ENCODE measurements at places on chromosomes 11 and 22. TPM values are rescaled to one million over a fixed set of nuclear protein-coding genes. Genes with fewer than 3 reads are reported as not detected.

- no peak for DNase-seq
- no peaks in the 10 kb centered on the region for H3K36me3 ChIP-seq
- H3K4me3 ChIP-seq, result no peak overlapping the region
- H3K27me3 ChIP-seq, result no peaks in the 10 kb centered on the region
- H3K4me1 ChIP-seq, result no peaks in the 10 kb centered on the region
- H3K27ac ChIP-seq, result no peak overlapping the region
Observed at GRCh38 chr11:75549370-75549958, 12.6 kb upstream of the SERPINH1 start.

- no peaks in the 10 kb centered on the region for H3K36me3 ChIP-seq
- H3K27me3 ChIP-seq, result no peaks in the 10 kb centered on the region
- peak within 1 kb of the TSS; percentile 25 for H3K27ac ChIP-seq
- DNase-seq, result peak; percentile 35
Observed at GRCh38 chr11:66856496-66857233, at the start of gene LRFN4. LRFN4 (plus strand) TSS chr11:66857064; CDS start chr11:66857745, 681 bp downstream.

- H3K4me3 ChIP-seq, result no peak overlapping the region
- no peaks in the 10 kb centered on the region for H3K27me3 ChIP-seq
- peaks cover 19% of the 10 kb centered on the region for H3K4me1 ChIP-seq
Observed at GRCh38 chr11:33063326-33063881, 24.0 kb downstream of the TCP11L1 start.

GRCh38 chr22:39249086-39249704 is 4.4 kb upstream of the PDGFB start:
- no peak overlapping the region for H3K27ac ChIP-seq
- peaks cover 22% of the 10 kb centered on the region for H3K27me3 ChIP-seq
- DNase-seq, result no peak
- H3K4me1 ChIP-seq, result peaks cover 47% of the 10 kb centered on the region
- peaks cover 6% of the 10 kb centered on the region for H3K36me3 ChIP-seq
- no peak overlapping the region for H3K4me3 ChIP-seq

- H3K27me3 ChIP-seq, result no peaks in the 10 kb centered on the region
- no peak overlapping the region for H3K4me3 ChIP-seq
- DNase-seq, result no peak
- H3K36me3 ChIP-seq, result peaks cover 33% of the 10 kb centered on the region
- peaks cover 69% of the 10 kb centered on the region for H3K4me1 ChIP-seq
Observed at GRCh38 chr11:13310443-13310842, 32.9 kb downstream of the BMAL1 start.

DNA sequence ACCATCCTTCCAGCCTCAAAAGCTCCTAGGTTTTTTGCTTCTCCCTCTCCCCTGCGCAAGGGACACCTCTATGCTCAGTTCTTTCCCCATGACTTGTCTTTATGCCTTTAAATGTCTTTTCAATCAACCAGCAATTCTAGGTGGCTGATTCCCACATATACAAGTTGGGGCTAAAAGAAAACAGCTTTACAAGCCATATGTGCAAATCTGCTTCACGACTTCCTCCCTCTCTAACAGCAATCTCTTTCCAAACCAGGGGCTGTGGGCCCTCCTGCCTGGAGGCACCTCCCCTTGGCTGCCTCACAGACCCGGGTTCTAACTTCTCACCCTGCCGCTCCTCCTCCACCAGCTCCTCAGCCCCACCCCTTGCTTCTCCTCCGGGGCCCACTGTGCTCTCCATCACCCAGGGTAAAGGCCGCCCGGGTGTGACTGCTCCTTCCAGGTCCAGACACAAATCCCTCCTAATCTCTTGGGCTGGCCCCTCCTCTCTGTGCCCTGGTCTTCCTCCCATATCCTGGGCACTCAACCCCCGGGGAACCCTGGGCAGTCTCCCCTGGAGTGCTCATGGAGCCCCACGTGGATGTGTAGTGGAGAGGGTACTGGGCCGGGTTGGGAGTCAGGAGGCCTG is 14.1 kb downstream of the TMPRSS13 start:
- no peaks in the 10 kb centered on the region for H3K4me1 ChIP-seq
- no peak overlapping the region for H3K4me3 ChIP-seq
- H3K36me3 ChIP-seq, result no peaks in the 10 kb centered on the region
- no peaks in the 10 kb centered on the region for H3K27me3 ChIP-seq
- H3K27ac ChIP-seq, result no peak overlapping the region
- DNase-seq, result no peak

DNA sequence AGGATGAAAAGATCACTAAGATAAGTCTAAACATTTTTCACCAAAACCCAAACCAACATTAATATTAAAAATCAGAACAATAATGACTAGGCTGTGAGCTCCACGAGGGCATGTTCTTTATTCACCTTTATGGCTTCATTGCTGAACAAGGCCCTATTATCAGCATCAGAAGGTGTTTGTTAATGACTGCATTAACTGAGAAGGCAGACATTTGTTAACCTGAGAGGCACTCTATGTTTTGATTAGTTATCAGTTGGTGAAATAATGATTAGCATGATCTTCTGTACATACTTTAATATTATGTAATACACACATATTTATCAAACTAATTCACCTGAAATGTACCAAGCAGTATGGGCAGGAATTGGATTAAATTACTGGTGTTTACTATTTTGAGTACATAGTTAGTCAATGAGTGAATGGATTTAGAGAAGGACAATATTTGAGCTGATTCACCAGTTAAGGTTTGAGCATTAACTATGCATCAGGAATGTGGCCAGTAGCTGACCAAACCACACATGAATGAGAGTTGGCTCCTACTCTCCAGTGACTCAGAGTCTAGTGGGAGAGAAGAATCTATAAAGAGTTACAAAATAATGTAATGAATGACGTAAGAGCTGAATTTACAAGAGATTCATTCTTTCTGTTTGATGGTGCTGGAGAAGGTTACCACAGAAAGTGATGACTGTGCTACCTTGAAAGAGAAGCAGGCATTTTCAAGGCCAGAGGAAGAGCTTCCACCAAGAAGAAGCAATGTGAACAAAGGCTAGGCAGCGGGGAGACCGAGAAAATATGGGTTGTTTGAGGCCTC is 6.7 kb downstream of the IL18 start:
- H3K36me3 ChIP-seq, result no peaks in the 10 kb centered on the region
- H3K4me1 ChIP-seq, result no peaks in the 10 kb centered on the region
- no peak overlapping the region for H3K4me3 ChIP-seq
- no peak overlapping the region for H3K27ac ChIP-seq
- H3K27me3 ChIP-seq, result no peaks in the 10 kb centered on the region

- DNase-seq, result no peak
- H3K4me1 ChIP-seq, result no peaks in the 10 kb centered on the region
- no peaks in the 10 kb centered on the region for H3K27me3 ChIP-seq
- H3K4me3 ChIP-seq, result no peak overlapping the region
Observed at GRCh38 chr11:115168686-115169085, 335.5 kb downstream of the CADM1 start.

- peaks cover 27% of the 10 kb centered on the region for H3K4me1 ChIP-seq
- no peak overlapping the region for H3K27ac ChIP-seq
- H3K27me3 ChIP-seq, result no peaks in the 10 kb centered on the region
- DNase-seq, result no peak
Observed at GRCh38 chr22:49659281-49659923, 168.3 kb downstream of the BRD1 start.

DNA sequence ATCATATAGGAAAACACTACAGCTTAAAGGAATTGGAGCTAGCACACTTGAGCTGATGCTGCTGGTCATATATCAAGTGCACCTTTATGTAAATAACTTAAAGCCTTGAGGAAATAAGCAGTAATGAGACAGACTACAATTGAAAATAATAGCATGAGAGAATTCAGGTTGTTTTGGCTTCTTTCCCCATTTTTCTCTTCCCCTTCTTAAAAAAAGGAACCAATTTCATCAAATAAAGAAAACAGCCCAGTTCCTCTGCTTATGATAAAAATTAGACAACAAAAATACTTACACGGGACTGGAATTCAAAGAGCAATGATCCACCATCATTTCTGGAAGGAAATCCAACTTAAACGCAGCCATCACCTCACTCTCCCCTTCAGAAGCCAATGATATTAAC is 50.2 kb upstream of the RAPSN start:
- H3K36me3 ChIP-seq, result peaks cover 48% of the 10 kb centered on the region
- no peak overlapping the region for H3K4me3 ChIP-seq

- no peaks in the 10 kb centered on the region for H3K4me1 ChIP-seq
- no peak for DNase-seq
- H3K27me3 ChIP-seq, result no peaks in the 10 kb centered on the region
- no peaks in the 10 kb centered on the region for H3K36me3 ChIP-seq
- no peak overlapping the region for H3K27ac ChIP-seq
Observed at GRCh38 chr11:36311926-36312595, 16.0 kb downstream of the PRR5L start.

- H3K36me3 ChIP-seq, result no peaks in the 10 kb centered on the region
- no peaks in the 10 kb centered on the region for H3K4me1 ChIP-seq
- H3K27ac ChIP-seq, result no peak overlapping the region
- no peaks in the 10 kb centered on the region for H3K27me3 ChIP-seq
- DNase-seq, result no peak
Observed at GRCh38 chr11:92533657-92534335, 309.2 kb downstream of the FAT3 start.

GRCh38 chr11:69301081-69301454 is 7.1 kb downstream of the MYEOV start:
- H3K4me1 ChIP-seq, result peaks cover 44% of the 10 kb centered on the region
- no peaks in the 10 kb centered on the region for H3K36me3 ChIP-seq
- no peak for DNase-seq
- no peak overlapping the region for H3K27ac ChIP-seq

GRCh38 chr11:614623-615503 is 887 bp downstream of the IRF7 start:
- H3K4me3 ChIP-seq, result peak overlapping the region; percentile 97

- no peak overlapping the region for H3K4me3 ChIP-seq
- no peaks in the 10 kb centered on the region for H3K36me3 ChIP-seq
- H3K27ac ChIP-seq, result no peak overlapping the region
- no peaks in the 10 kb centered on the region for H3K27me3 ChIP-seq
Observed at GRCh38 chr11:130522284-130522961, 74.0 kb downstream of the ADAMTS15 start.

DNA sequence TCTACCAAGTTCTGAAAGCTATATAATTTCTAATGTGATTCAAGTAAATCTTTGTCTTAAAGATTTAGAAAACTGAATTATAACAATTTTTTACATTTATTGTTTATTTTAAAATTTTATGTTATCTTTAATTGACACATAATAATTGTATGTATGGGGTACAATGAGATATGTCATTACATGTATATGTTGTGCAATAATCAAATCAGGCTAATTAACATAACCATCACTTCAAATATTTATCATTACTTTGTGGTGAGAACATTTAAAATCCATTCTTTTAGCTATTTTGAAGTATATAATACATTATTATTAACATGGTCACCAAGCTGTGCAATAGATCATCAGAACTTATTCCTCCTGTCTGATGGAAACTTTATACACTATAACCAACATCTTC is 181.1 kb downstream of the DDX10 start:
- no peak overlapping the region for H3K4me3 ChIP-seq
- peaks cover 15% of the 10 kb centered on the region for H3K36me3 ChIP-seq
- no peak overlapping the region for H3K27ac ChIP-seq
- no peak for DNase-seq
- H3K4me1 ChIP-seq, result no peaks in the 10 kb centered on the region
- H3K27me3 ChIP-seq, result no peaks in the 10 kb centered on the region

- no peaks in the 10 kb centered on the region for H3K27me3 ChIP-seq
- no peak overlapping the region for H3K27ac ChIP-seq
- H3K36me3 ChIP-seq, result no peaks in the 10 kb centered on the region
- no peak for DNase-seq
Observed at GRCh38 chr22:35808377-35808776, 90.7 kb downstream of the APOL5 start.

GRCh38 chr22:48235744-48236143 is 1473.3 kb downstream of the TBC1D22A start:
- no peaks in the 10 kb centered on the region for H3K36me3 ChIP-seq
- H3K27me3 ChIP-seq, result no peaks in the 10 kb centered on the region
- no peak overlapping the region for H3K4me3 ChIP-seq

GRCh38 chr22:41447435-41448188 is 1.0 kb upstream of the TOB2 start:
- peak overlapping the region; percentile 98 for H3K4me3 ChIP-seq
- peaks cover 7% of the 10 kb centered on the region for H3K36me3 ChIP-seq
- H3K27me3 ChIP-seq, result no peaks in the 10 kb centered on the region

GRCh38 chr11:68116126-68116525 is 5.1 kb downstream of the CHKA start:
- H3K27me3 ChIP-seq, result no peaks in the 10 kb centered on the region
- peaks cover 7% of the 10 kb centered on the region for H3K4me1 ChIP-seq
- no peak overlapping the region for H3K27ac ChIP-seq
- no peak overlapping the region for H3K4me3 ChIP-seq
- H3K36me3 ChIP-seq, result no peaks in the 10 kb centered on the region
- DNase-seq, result no peak

DNA sequence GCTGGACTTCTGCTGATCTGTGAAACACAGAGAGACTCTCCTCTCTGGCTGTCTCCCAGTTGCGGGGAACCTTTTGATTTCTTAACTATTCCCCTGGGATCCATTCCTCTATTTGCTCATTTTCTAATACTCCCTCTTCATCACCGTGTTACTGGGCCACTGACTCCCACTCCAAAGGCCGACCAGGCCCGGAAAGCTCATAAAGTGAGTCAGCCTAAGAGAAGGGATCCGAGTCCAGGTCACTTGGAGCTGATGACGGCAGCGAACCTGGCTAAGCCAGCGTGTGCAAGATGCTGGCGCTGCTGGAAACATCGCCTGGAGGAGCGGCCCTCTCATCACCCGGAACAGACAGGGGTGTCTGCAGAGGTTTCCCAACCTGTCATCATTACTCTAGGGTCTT is 112.8 kb downstream of the FBXO7 start:
- H3K27ac ChIP-seq, result no peak overlapping the region
- DNase-seq, result no peak
- H3K27me3 ChIP-seq, result no peaks in the 10 kb centered on the region
- no peak overlapping the region for H3K4me3 ChIP-seq
- no peaks in the 10 kb centered on the region for H3K36me3 ChIP-seq

GRCh38 chr11:38169286-38169685 is 1571.2 kb upstream of the RAG2 start:
- no peaks in the 10 kb centered on the region for H3K27me3 ChIP-seq
- H3K27ac ChIP-seq, result no peak overlapping the region
- H3K4me1 ChIP-seq, result no peaks in the 10 kb centered on the region
- H3K4me3 ChIP-seq, result no peak overlapping the region
- no peak for DNase-seq

DNA sequence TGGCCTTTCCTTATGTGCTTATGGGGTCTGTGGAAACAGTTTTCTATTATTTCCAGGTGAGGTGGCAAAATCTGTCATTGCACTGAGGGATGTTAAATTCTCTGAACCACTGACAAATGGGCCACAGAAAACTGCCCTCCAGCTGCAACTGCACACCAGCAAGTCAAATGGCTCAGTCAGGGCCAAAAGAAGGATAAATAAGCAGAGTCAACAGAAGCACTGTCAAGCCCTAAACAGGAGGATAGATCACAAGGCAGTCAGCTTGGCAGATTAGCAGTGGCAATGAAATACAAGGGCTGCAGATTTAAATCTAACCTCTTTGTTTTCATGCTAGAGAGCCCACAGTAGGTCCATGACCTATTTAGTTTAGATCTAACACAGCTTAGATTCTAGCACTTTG is 435.6 kb downstream of the ETS1 start:
- H3K4me1 ChIP-seq, result no peaks in the 10 kb centered on the region
- no peak overlapping the region for H3K4me3 ChIP-seq
- H3K36me3 ChIP-seq, result no peaks in the 10 kb centered on the region
- H3K27me3 ChIP-seq, result no peaks in the 10 kb centered on the region
- H3K27ac ChIP-seq, result no peak overlapping the region

- no peak overlapping the region for H3K4me3 ChIP-seq
- no peaks in the 10 kb centered on the region for H3K36me3 ChIP-seq
- no peaks in the 10 kb centered on the region for H3K4me1 ChIP-seq
- no peak overlapping the region for H3K27ac ChIP-seq
- DNase-seq, result no peak
- no peaks in the 10 kb centered on the region for H3K27me3 ChIP-seq
Observed at GRCh38 chr22:28969401-28970168, 86.2 kb downstream of the ZNRF3 start.

The GGTLC2 gene
- not detected for total RNA-seq

The ZBTB44 gene
- total RNA-seq, result 41.6 TPM

The BDNF gene
- total RNA-seq, result not detected

The LRRC10B gene
- not detected for total RNA-seq

The CD44 gene
- 1,283 TPM for total RNA-seq

The OR4D5 gene
- total RNA-seq, result not detected

The TMPRSS6 gene
- total RNA-seq, result 0.19 TPM
